Glutamatergic neuron (in vitro differentiated cells): ENCODE measurements at places on chromosomes 4 and X. TPM values are rescaled to one million over a fixed set of nuclear protein-coding genes. Genes with fewer than 3 reads are reported as not detected.
A peak's percentile ranks its signal among the peaks of the same experiment; 100 is the strongest.

GRCh38 chr4:6968496-6968895 is 58.9 kb downstream of the TBC1D14 start:
- peaks cover 33% of the 10 kb centered on the region for H3K4me1 ChIP-seq
- no peak for DNase-seq

- peak overlapping the region; percentile 82 for H3K27ac ChIP-seq
- H3K4me3 ChIP-seq = no peak overlapping the region
- no peaks in the 10 kb centered on the region for H3K36me3 ChIP-seq
- no peak for DNase-seq
Measured at GRCh38 chr4:139988863-139989765, 164.9 kb downstream of the MAML3 start.

- H3K4me3 ChIP-seq = no peak overlapping the region
- no peaks in the 10 kb centered on the region for H3K27me3 ChIP-seq
- DNase-seq = no peak
- no peaks in the 10 kb centered on the region for H3K4me1 ChIP-seq
Measured at GRCh38 chr4:172927096-172927814, 241.4 kb upstream of the GALNT7 start.

The GASK1B gene
- total RNA-seq = 0.07 TPM

The SPANXN4 gene
- not detected for total RNA-seq

- H3K4me1 ChIP-seq = no peaks in the 10 kb centered on the region
- H3K36me3 ChIP-seq = no peaks in the 10 kb centered on the region
- no peak for DNase-seq
- H3K4me3 ChIP-seq = no peak overlapping the region
Measured at GRCh38 chr4:181646864-181647263, 596.3 kb upstream of the TENM3 start.

DNA sequence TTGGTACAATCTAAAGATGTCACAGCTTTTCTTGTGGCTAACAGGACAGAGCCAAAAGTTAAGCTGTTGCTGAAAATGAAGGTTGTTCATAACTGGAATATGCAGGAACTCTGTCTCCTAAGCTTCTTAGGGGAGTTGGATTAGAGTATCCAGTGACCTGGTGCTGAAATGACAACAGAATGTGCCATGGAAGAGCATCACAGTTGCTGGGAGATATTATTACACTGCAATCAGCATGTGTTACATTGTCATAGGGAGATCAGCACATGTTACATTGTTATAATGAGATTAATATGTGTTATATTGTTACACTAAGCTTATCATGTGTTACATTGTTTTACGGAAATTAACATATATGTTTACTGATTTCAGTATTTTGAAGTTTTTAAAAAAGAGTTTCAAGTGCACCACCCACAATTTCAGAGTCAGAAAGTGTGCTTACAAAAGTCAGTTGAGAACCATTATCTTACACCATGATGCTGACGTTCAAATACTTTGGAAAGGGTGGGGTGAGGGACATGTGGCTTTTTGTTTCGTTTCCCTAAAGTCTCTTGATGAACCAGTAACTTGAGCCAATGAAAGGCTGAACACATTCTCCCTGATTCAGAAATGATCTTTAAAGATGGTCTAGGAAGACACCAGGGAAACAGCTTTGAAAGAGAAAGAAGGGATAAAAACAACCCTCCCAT is 113.4 kb downstream of the DRD5 start:
- H3K4me1 ChIP-seq = no peaks in the 10 kb centered on the region
- no peak for DNase-seq
- H3K4me3 ChIP-seq = no peak overlapping the region

- H3K27ac ChIP-seq = no peak overlapping the region
- no peaks in the 10 kb centered on the region for H3K27me3 ChIP-seq
- DNase-seq = no peak
- peaks cover 2% of the 10 kb centered on the region for H3K4me1 ChIP-seq
- no peak overlapping the region for H3K4me3 ChIP-seq
Measured at GRCh38 chr4:136246876-136247275, 1285.4 kb downstream of the PCDH18 start.

DNA sequence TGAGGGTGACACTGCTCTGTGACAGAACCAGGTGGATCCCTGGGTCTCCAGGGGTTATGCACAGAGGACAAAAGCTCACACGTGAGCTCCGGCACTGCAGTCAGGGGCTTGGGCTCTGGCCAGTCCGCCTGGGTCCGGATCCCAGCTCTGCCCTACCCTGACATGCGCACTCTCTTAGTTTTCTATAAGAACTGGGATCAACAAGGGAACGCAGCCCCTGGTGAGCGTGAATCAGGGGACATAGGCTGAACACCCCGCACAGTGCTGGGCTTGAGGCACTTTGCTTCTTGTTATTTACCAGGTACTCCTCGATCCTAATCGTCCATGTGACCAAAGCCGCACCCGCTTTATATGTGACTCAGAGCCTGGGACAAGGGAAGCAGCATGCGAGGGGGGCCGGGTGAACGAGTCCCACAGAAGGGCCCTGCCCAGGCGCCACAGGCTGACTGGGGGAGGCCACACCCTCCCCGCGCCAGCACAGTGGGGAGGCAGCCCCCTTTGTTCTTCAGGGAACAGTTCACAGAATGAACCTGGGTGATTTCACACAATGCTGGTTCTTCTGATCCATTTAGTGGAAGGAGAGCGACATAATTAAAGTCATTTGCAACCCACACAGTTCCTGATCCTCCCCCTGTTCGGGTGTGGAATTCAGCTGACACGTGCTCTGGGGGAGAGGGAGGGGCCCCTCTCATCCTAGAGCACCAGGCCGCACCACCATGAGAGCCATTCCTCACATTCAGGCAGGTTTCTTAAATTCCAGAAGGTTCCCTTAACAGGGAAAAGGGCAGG is 55.5 kb downstream of the WFS1 start:
- DNase-seq = no peak
- H3K27me3 ChIP-seq = peaks cover 8% of the 10 kb centered on the region
- peaks cover 10% of the 10 kb centered on the region for H3K36me3 ChIP-seq

DNA sequence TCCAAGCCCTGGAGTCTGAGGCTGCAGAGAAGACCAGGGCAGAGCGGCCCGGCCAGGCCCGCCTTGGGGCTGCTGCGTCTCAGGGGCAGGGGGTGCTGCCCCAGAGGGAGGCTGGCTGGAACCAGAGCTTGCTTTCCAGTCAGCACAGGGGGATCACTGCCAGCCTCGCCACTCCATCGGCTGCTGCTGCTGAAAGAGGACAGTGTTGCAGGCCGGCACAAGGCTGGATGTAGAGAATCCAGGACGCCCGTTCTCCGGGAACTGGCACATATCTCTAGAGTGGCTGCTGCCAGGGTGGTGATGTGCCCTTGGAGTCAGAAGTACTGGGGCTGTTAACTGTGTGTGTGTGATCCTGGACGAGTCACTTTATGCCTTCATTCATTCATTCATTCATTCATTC is 31.9 kb upstream of the SORCS2 start:
- H3K27me3 ChIP-seq = peaks cover 9% of the 10 kb centered on the region
- peaks cover 25% of the 10 kb centered on the region for H3K4me1 ChIP-seq
- H3K4me3 ChIP-seq = no peak overlapping the region
- H3K36me3 ChIP-seq = peaks cover 4% of the 10 kb centered on the region
- H3K27ac ChIP-seq = no peak overlapping the region
- DNase-seq = no peak

The SCRG1 gene
- not detected for total RNA-seq

The BTK gene
- 1.1 TPM for total RNA-seq

The CHST7 gene
- 1.7 TPM for total RNA-seq

- H3K4me3 ChIP-seq = no peak within 1 kb of the TSS
- H3K27ac ChIP-seq = no peak within 1 kb of the TSS
- no peak for DNase-seq
- H3K36me3 ChIP-seq = no peaks in the 10 kb centered on the region
- no peaks in the 10 kb centered on the region for H3K4me1 ChIP-seq
Measured at GRCh38 chrX:15664487-15665444, at the start of gene CLTRN. Gene CLTRN (minus strand): TSS chrX:15664805. CDS start chrX:15664775, 30 bp downstream.

DNA sequence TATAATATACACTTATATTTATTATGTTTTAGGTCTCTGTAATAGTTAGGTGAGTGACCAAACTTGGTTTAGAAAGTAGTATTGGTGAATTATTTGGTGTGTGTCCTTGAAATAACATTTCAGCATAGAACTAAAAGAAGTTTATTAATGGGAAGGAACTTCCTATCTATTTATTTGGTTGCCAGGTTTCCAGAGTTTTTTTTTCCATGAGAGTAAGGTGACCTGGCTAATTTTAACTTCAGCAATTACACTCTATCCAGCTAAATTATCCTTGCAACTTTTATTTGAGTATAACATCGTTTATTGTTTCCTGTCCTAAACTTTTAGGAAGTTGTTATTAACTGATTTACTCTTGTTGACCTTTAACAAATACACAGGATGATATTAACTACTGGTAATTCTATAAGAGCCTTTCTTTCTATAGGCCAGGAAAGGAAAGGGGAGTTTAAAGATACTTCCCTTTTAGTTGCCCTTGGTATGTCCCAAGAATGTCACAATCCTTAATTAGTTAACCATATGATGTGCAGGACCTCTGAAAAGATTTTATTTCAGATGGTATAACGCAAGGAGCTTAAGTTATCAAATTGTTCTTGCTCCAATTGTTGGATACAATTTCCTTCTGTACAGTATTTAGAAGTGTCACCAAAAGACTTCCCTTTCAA is 18.9 kb downstream of the PRDM8 start:
- no peak overlapping the region for H3K27ac ChIP-seq
- H3K27me3 ChIP-seq = no peaks in the 10 kb centered on the region
- H3K4me3 ChIP-seq = no peak overlapping the region
- no peaks in the 10 kb centered on the region for H3K36me3 ChIP-seq
- DNase-seq = no peak

DNA sequence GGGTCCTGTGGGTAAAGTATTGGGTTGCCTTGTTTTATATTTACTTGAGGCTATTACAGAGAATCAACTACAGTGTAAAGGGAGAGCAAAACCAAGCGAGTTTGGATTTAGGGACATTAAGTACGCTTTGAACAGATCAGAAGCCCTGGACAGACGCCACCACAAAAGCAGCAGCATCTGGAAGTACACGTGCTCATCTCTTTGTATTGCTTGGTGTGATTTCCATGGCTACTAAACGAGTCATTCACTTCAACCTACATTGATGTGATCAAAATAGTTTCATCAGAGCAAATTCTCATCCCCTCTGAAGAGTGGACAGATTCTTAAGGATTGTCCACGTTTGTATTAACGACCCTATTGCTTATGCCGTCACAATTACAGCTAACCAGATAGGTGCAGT is 85.1 kb downstream of the SORBS2 start:
- peaks cover 3% of the 10 kb centered on the region for H3K27me3 ChIP-seq
- no peak overlapping the region for H3K4me3 ChIP-seq
- no peak for DNase-seq
- H3K27ac ChIP-seq = peak overlapping the region; percentile 82
- H3K36me3 ChIP-seq = no peaks in the 10 kb centered on the region

- H3K4me1 ChIP-seq = no peaks in the 10 kb centered on the region
- no peaks in the 10 kb centered on the region for H3K27me3 ChIP-seq
- no peak overlapping the region for H3K4me3 ChIP-seq
- no peak for DNase-seq
- no peaks in the 10 kb centered on the region for H3K36me3 ChIP-seq
Measured at GRCh38 chr4:85210353-85210752, 243.9 kb upstream of the WDFY3 start.

The DTHD1 gene
- not detected for total RNA-seq

DNA sequence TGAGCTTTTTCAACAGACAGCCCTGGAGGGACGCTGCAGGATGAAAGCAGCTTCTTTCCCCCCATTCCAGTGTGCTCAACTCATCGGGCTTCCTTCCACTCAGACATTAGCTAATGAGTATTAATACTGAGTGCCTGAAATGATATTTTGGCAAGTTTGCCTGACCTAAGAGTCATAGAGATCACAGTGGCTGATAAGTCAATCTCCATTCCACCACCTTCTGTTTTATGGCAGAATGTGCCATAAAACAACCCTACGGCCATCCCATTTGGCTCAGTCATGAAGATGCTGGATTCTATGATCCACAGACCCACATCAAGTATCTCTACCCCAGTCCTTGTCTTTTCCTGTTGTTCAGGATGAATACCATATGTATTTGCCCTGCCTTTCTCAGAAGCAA is 48.3 kb upstream of the MAB21L2 start:
- no peaks in the 10 kb centered on the region for H3K27me3 ChIP-seq
- DNase-seq = no peak
- no peak overlapping the region for H3K27ac ChIP-seq

DNA sequence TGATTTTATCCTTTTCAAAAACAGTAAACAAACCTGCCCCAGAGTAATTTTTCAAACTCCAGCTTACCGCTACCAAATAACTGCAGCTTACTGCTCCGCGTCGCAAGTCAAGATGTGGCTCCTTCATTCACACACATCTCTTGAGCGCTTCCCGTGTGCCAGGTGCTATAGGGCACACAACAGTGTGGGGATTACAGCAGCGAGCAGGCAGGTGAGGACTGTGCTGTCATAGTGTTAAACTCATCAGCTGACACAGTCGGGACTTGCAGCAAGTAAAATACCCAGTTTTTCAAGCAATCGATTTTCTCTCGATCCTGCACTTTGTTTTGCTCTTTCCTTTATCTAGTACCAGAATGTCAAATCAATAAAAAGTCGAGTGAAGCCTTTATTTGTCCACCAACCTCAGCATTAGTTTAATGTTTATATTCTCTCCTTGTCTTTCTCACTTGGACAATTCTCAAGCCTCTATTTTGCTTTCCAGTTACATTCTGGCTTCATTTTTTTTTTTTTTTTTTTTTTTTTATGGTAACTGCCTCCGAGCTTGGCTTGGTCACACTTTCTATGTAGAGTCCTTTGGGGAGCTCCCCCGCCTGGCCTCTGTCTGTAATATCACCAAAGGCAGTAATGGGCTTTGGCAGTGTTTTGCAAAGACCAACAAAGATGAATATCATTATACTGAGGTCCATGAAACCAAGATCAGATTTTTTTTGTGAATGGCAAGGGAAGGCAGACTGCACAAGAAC is 8.3 kb upstream of the ASB5 start:
- DNase-seq = peak; percentile 69
- peaks cover 2% of the 10 kb centered on the region for H3K4me1 ChIP-seq
- H3K4me3 ChIP-seq = no peak overlapping the region
- no peaks in the 10 kb centered on the region for H3K27me3 ChIP-seq
- no peaks in the 10 kb centered on the region for H3K36me3 ChIP-seq

DNA sequence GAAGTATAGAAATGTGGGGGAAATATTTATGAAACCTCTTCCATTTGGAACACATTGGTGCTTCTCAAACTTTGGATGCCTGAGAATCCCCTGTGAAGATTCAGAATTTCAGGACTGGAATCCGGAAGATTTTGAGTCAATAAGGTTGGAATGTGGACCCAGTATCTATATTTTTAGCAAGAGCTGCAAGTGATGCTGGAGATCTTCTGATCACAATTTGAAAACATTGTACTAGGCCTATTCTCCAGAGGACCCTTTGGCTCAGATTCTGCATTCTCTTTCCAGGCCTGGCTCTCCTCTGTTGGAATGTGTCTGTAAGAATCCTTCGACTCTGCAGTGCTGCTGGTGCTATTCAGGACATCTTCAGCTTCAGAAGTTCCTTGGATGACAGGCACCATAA is 2.4 kb upstream of the PKD2 start:
- H3K4me3 ChIP-seq = no peak overlapping the region
- peaks cover 10% of the 10 kb centered on the region for H3K27me3 ChIP-seq
- peaks cover 3% of the 10 kb centered on the region for H3K4me1 ChIP-seq

DNA sequence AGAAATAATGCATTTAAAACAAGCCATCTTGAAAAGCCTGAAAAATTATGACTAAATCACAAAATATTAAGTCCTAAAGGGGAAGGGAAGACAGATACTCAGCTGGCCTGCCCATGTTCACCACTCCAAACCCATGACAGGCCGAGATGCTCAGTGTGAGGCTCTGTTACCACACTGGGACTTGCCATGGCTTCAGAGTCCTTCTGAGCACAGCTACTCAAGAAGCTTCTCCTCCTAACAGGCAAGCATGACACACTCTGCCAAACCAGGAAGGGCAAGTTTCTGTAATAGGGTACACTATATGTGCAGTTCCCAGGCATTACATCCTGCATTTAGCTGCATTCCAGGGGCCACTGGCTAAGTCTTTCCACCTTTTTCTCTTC is 34.0 kb upstream of the CYBB start:
- H3K4me1 ChIP-seq = no peaks in the 10 kb centered on the region
- no peaks in the 10 kb centered on the region for H3K27me3 ChIP-seq
- no peak for DNase-seq
- no peaks in the 10 kb centered on the region for H3K36me3 ChIP-seq
